ENCODE measurements at places on chromosomes 5 and 9. TPM values are rescaled to one million over a fixed set of nuclear protein-coding genes. Genes with fewer than 3 reads are reported as not detected.

MEGF9 gene
- 5.1 TPM for total RNA-seq

SH3TC2 gene
- total RNA-seq = 16.9 TPM

GRCh38 chr9:115192280-115192679, 74.3 kb upstream of the TNC start:
- no peak overlapping the region for H3K27ac ChIP-seq
- no peak overlapping the region for H3K4me3 ChIP-seq
- H3K4me1 ChIP-seq = no peaks in the 10 kb centered on the region
- no peak for DNase-seq

DNA sequence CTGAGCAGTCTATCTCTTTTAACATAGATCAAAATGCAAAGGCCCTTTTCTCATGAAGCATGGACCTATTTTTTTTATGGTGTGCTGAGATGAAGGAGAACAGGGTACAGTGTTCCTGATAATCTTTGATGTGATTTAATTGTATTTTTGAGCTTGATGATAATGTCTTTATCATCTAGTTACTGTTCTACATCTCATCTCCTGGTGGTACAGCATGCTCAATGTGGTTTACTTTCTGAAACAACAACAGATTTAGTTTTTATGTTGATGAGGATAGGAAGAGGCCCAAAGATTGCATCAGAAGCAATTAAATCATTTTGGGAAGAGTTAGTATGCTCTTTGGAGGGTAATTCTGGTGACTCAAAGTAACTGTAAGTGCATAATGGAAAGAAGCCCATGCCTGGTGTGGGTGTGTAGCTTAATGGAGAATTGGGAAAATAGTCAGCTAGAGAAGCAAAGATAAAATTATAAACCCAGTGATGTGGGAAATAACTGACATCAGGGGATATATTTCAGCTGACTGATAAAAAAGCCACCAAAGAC, 123.0 kb upstream of the KCNN2 start:
- no peak for DNase-seq
- H3K27ac ChIP-seq = no peak overlapping the region
- H3K36me3 ChIP-seq = no peaks in the 10 kb centered on the region
- H3K4me3 ChIP-seq = no peak overlapping the region

DNA sequence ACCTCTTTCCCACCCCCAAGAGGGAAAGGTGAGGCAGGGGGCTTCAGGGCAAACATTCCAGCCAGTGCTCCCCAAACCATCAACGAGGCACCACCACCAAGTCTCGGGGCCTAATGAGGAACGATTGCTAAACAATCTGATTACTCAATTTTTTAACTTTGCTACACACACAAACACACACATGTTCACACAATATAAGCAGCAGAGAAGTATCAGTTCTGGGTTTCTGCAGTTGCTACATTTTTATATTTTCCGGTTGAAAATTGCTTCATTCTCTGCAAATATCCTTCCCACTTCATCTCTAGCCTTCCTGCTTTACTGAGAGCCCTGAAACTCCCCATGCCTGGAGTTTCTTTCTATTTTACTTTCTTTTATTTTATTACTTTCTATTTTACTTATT, 60.2 kb downstream of the FEM1C start:
- H3K27me3 ChIP-seq = no peaks in the 10 kb centered on the region
- no peak overlapping the region for H3K4me3 ChIP-seq
- no peaks in the 10 kb centered on the region for H3K4me1 ChIP-seq
- H3K27ac ChIP-seq = no peak overlapping the region
- H3K36me3 ChIP-seq = no peaks in the 10 kb centered on the region

DNA sequence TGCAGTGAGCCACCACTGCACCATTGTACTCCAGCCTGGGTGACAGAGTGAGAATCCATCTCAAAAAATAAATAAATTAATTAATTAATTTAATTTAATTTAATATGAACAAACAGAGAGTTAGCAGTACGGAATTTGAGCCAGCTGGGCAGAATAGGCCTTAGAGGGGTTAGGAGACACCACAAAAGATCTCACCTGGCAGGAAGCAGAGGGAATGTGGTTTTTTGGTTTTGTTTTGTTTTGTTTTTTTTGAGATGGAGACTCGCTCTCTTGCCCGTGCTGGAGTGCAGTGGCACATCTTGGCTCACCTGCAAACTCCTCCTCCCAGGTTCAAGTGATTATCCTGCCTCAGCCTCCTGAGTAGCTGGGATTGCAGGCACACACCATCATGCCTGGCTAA, 31.8 kb upstream of the PWWP2A start:
- no peak overlapping the region for H3K27ac ChIP-seq
- no peaks in the 10 kb centered on the region for H3K27me3 ChIP-seq
- no peaks in the 10 kb centered on the region for H3K4me1 ChIP-seq
- no peak overlapping the region for H3K4me3 ChIP-seq
- no peaks in the 10 kb centered on the region for H3K36me3 ChIP-seq

TSSK1B gene
- total RNA-seq = 0.13 TPM

SEPTIN8 gene
- total RNA-seq = 97.4 TPM

DNA sequence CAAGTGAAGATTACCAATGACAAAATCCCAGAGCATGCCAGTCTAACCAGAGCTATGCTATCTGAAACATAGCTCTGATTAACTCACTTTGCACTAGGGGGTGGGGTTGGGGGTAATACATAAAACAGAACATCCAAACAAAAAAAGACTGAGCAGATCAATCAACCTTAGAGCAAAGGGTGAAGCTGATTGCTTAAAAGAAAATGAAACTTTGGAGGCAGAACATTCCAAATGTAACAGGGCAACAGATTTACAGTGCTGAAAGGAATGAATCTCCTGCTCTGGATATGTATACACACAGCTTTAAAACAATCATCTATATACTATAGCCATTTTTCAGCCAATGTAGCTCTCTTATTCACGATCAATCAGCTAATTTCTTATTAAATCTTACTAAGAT, 4.9 kb downstream of the IL6ST start:
- H3K4me1 ChIP-seq = peaks cover 16% of the 10 kb centered on the region
- no peak for DNase-seq
- H3K27me3 ChIP-seq = no peaks in the 10 kb centered on the region
- H3K4me3 ChIP-seq = no peak overlapping the region

DNA sequence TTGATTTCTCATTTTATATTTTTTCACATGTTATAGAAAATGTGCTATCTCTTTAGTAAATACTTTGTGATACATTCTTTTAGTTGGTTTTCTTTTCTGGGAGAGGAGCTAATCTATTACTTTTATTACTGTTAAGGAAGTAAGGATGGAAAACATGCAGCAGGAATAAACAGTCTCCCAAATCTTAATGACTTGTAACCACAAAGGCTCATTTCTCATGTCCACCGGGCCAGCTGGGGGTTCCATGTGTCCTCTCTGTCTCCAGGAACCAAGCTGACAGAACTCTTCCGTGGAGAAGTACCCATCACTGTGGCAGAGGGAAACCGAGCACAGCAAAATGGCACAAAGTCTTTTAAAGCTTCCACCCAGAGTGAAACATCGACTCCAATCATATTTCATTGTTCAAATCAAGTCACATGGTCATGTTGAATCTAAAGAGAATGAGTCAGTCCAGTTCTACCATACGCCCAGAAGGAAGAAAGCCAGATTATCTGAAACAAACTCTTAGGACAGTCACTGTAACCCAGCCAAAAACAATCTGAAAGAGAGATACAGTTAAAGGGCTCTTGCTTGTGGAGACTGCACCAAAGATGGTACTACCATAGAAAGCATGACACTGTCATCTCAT, 97.1 kb upstream of the CDH6 start:
- H3K27me3 ChIP-seq = no peaks in the 10 kb centered on the region
- no peak overlapping the region for H3K4me3 ChIP-seq
- H3K27ac ChIP-seq = no peak overlapping the region

CDKN2B gene
- total RNA-seq = 22.3 TPM

- no peak overlapping the region for H3K27ac ChIP-seq
- no peaks in the 10 kb centered on the region for H3K36me3 ChIP-seq
- DNase-seq = no peak
- no peaks in the 10 kb centered on the region for H3K27me3 ChIP-seq
These were observed 44.8 kb upstream of the BNC2 start for GRCh38 chr9:16915126-16915831.

GRCh38 chr5:112630246-112631009, 107.3 kb upstream of the APC start:
- H3K4me3 ChIP-seq = no peak overlapping the region
- H3K27ac ChIP-seq = no peak overlapping the region
- no peak for DNase-seq
- H3K36me3 ChIP-seq = no peaks in the 10 kb centered on the region
- H3K4me1 ChIP-seq = no peaks in the 10 kb centered on the region

OR13C5 gene
- total RNA-seq = not detected

All from SJSA1 (cell line).